ENCODE measurements at places on chromosomes 12 and 14.

DNA sequence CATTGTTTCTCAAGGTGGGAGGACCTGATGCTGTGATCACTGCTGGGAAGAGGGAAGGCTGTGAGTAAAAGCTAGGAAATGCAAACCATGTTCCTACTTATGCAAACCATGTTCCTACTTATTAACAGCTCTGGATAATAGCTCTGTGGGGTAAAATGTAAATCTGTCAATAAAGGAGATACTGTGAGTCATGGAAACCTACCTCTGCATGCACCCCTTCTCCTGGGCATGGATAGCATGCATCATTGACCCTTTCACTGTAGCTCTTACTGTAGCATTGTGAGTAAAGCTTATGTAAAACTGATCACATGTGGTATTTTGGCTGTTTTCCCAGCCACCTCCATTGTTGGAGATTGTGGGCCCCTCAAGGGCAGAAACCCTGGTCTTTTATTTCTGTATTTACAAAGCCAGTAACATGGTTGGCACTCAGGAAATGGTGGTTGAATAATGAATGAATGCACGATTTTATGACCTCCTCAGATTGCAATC lies 253.7 kb downstream of the GRIN2B start:
- DNase-seq, result no peak

GRCh38 chr14:82046512-82047226 lies 513.0 kb upstream of the SEL1L start:
- no peak for DNase-seq

GRCh38 chr12:106883426-106883825 lies 72.3 kb upstream of the TMEM263 start:
- no peak for DNase-seq

- DNase-seq, result no peak
Observed at GRCh38 chr14:77242752-77243151, 28.3 kb downstream of the NGB start.

DNA sequence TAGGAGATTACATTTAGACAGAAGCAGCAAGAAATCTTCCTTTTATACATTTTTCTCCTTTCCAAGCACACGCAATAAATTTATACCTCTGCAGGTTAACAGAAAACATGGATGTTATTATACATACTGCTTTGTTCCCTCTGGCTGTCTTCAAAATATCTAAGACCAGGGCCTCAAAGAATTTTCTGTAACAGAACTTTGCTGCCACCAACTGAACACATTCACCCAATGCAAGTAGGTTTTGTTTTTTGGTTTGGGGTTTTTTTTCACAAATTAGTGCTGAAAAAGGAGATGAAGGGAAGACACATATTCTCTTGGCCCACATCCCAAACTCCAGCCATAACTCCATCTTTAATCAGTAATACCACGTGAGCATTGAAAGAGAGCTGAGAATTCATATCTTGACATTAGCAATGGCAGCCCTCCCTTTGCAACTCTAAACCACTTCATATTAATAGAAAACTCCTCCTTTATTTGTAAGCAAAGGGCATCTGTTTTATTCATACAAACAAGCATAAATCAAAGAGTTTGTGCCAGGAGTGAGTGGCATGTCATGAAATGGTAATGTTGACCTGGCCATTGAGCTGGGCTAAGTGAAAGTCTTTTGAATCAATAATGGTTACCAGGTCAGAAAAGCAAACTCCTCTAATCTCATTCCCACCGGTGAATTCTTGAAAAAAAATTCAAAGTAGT lies 150.8 kb upstream of the FSCB start:
- peak; percentile 47 for DNase-seq

GRCh38 chr12:111754671-111755070 lies 12.1 kb upstream of the ALDH2 start:
- DNase-seq, result no peak

GRCh38 chr14:73452341-73453186 lies 5.8 kb downstream of the NUMB start:
- DNase-seq, result peak; percentile 53

GRCh38 chr12:55041345-55042055 lies 21.7 kb downstream of the NEUROD4 start:
- no peak for DNase-seq

GRCh38 chr12:12488823-12489550 lies 73.7 kb downstream of the DUSP16 start:
- DNase-seq, result no peak

DNA sequence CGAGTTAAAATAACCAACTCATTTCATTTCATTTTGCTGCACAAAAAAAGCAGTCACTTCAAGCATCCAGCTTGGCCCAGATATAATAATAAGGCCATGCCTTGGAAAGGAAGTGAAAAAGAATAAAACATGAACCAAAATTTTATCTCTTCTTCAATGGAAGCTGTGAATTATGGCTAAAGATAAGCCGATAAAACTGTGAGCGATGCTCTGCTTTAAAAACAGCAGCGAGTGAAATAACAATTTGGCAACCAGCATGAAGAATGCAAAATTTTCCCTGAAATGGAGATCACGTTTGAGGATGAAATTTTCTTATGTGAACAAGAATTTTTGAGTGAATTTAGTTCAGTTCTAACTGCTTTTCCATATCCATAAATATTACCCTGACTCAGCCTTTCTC lies 70.4 kb downstream of the KCNC2 start:
- no peak for DNase-seq

DNA sequence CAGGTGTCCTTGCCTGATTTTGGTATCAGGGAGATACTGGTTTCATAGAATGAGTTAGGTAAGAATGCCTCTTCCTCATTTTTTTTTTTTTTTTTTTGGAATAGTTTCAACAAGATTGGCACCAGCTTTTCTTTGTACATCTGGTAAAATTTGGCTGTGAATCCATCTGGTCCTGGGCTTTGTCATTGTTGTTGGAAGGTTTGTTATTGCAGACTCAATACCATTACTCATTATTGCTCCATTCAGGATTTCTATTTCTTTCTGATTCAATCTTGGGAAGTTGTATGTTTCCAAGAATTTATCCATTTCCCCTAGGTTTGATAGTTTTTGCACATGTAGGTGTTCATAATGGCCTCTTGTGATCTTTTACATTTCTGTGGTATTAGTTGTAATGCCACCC lies 126.0 kb upstream of the KITLG start:
- DNase-seq, result no peak

GRCh38 chr12:98737322-98737712 lies 92.2 kb downstream of the APAF1 start:
- DNase-seq, result no peak

- no peak for DNase-seq
Observed at GRCh38 chr14:29236401-29236800, 469.8 kb downstream of the FOXG1 start.

DNA sequence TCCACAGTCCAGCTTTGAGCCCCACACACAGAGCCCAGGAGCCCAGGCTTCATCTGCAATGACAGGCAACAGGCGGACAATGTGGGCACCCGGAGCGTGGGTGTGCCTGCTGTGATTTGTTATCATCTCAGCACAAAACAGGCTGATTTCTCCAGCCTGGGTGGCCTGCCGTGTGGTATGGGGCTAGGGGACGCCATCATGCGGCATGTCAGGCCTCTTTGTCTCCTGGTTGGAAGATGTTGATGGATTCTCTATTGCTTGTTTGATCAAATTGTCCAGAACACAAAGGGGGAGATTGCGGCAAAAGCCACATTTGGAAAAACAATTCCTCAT lies 147.1 kb downstream of the KIF26A start:
- no peak for DNase-seq

- DNase-seq, result no peak
Observed at GRCh38 chr12:89157413-89157812, 194.9 kb downstream of the DUSP6 start.

DNA sequence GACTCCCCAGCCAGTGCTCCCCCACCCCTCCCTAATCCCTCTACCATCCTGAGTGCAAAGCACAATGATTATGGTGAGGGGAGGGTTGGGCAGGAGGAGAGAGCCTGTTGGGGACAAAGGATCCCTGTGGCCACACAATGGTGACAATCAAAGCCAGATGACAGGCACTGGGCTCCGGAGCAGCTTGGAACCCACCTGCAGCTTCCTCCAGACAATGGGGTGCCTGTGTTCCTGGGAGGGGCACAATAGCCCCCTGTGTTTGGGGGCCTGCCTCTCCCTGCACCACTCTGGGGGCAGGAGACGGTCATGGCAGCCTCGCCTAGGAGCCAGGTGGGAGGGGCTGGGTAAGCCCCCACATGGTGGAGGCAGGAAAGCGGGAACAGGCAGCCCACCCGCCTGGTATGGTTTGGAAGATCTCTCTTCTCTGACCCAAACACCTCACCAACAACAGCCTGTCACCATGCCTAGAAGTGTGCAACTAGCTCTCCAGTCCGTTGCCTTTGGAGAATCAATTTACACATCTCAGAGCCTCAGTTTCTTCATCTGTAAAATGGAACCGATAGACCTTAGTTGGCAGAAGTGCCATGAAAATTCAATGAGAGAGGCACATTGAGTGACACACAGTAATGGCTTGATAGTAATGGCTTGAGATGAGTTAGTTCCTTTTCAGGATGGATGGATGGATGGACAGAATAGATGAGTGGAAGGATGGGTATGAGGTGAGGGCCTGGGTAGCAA lies 53.0 kb downstream of the MVK start:
- no peak for DNase-seq

- DNase-seq, result no peak
Observed at GRCh38 chr12:20245491-20245890, 122.8 kb upstream of the PDE3A start.

- no peak for DNase-seq
Observed at GRCh38 chr12:10941369-10941768, 2.3 kb upstream of the TAS2R14 start.

DNA sequence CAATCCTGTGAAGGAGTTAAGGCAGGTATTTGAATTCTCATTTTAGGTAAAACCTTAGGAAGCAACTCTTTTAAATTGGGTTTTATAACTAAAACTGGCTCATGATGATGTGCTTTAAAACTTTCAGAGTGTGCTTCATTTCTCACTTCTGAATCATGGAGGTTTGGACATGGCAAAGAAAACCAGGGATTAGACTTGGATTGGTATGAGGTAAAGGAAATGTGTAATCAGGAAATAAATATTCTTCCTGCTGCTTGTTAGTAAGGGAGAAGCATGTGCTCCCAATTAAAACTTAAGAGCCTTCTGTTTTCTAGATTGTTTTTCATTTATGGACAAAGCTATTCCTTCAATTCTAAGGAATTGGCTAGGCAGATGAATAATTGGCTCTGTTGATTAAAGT lies 57.4 kb downstream of the FBXO33 start:
- DNase-seq, result no peak

GRCh38 chr12:52531566-52532300 lies 11.5 kb upstream of the KRT5 start:
- no peak for DNase-seq

- no peak for DNase-seq
Observed at GRCh38 chr12:26963413-26963812, 25.1 kb downstream of the FGFR1OP2 start.
